ENCODE measurements at places on chromosomes 2 and 18.
A peak's percentile ranks its signal among the peaks of the same experiment; 100 is the strongest.

- DNase-seq: no peak
These were observed 6.7 kb downstream of the SCYGR3 start for GRCh38 chr2:227607941-227608340.

- DNase-seq: peak; percentile 65
These were observed 55.5 kb downstream of the PIGN start for GRCh38 chr18:62131301-62131909.

DNA sequence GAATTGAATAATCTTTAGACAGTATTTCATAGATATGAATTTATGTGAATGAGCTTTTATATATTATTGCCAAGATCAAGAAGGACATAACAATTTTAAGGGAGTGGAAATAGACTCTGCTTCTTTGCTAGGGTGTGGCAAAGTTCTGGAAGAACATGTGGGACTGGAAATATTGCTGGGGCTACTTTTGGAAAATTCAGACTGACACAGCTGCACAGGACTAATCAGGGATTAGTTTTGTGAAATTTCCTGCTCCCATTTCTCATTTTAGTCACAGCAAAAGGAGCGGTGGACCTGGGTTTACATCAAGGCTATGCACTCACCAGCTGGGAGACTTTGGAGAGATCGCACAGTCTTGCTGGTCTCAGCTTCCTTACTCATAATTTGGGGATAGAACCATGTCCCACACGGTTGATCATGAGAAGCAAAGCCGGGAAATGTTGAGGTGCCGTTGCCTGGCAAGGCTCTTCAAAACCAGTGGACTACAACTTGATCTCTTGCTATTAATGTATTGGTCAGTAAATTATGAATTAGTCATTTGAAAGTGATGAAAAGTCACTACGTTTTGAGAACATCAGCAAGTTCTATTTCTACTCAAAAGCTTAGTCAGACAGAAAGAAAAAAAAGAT lies 42.4 kb downstream of the IL1RL2 start:
- no peak for DNase-seq

DNA sequence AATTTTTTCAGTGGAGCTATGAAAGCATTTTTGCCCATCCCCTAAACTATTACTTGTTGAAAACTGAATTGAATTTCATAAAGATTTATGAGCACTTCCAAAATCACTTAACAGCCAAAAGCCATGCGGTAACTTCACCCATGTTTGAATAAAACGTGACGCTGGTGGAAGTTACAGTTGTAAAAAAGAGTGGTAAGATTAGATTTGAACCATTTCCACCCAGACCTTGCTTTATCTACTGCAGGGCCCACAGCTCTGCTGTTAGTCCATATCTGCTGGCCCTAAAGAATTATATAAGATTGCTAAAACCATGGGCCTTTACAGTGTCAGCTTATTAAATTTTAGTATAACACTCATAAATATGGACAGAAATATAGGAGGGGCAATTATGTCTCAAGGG lies 15.5 kb upstream of the ITGA4 start:
- DNase-seq: no peak

- peak; percentile 5 for DNase-seq
These were observed 133.5 kb upstream of the SLC14A2 start for GRCh38 chr18:45481821-45482220.

GRCh38 chr2:225310745-225311144 lies 88.8 kb upstream of the NYAP2 start:
- no peak for DNase-seq

- DNase-seq: no peak
These were observed 46.4 kb upstream of the SPTBN1 start for GRCh38 chr2:54409752-54410151.

- DNase-seq: no peak
These were observed 6.4 kb upstream of the CRYGC start for GRCh38 chr2:208135794-208136715.

- DNase-seq: no peak
These were observed 59.5 kb downstream of the TMEM131 start for GRCh38 chr2:97936199-97936598.

GRCh38 chr18:78625847-78626246 lies 353.8 kb upstream of the SALL3 start:
- no peak for DNase-seq

DNA sequence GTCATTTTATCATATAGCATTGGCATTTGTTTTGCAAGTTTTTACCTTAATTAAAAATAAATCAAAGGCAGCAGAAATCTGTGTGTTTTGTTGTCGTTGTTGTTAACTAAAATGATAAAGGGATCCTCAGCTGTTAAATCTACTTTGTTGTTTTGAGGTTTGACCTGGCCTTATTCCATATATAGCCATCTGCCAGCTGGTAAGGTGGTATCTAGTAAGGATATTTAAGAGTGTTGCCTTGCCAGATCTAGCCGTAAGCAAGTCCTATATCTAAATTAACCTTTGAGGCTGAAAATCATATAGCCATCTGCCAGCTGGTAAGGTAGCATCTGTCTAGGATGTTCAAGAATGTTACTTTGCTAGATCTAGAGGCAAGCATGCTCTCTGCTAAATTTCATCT lies 56.6 kb downstream of the BMPR2 start:
- DNase-seq: no peak

DNA sequence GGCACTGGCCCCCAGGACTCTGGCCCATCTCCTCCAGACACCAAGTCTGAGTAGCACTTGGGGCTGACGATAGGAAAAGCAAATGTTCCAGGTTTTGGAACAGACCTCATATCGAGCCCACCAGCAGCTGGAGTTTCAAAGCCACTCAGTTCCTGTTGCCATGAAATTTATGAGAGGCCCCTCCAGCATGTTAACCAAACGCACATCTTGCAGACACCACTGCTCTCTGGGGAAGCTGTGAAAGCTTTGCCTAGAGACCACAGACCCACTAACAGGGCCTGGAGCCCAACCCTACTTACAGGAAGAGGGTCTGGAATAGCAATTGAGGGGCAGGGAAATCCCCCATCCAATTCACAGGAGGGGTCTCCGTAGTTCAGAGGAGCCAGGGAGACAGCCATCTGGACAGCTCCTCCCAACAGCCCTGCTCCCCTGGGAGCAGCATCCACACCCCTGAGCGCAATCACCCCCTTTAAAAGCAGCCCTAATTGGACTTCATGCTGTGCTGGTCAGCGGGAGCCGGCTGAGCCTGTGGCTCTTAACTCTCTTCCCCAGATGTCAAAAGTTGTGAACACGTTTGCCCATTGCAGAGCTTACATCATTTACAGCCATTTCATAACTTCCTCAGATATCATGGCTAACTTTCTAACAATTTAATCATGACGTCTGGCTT lies 81.3 kb downstream of the TGFA start:
- no peak for DNase-seq

- no peak for DNase-seq
These were observed 33.7 kb downstream of the SLC9A4 start for GRCh38 chr2:102506743-102507142.

DNA sequence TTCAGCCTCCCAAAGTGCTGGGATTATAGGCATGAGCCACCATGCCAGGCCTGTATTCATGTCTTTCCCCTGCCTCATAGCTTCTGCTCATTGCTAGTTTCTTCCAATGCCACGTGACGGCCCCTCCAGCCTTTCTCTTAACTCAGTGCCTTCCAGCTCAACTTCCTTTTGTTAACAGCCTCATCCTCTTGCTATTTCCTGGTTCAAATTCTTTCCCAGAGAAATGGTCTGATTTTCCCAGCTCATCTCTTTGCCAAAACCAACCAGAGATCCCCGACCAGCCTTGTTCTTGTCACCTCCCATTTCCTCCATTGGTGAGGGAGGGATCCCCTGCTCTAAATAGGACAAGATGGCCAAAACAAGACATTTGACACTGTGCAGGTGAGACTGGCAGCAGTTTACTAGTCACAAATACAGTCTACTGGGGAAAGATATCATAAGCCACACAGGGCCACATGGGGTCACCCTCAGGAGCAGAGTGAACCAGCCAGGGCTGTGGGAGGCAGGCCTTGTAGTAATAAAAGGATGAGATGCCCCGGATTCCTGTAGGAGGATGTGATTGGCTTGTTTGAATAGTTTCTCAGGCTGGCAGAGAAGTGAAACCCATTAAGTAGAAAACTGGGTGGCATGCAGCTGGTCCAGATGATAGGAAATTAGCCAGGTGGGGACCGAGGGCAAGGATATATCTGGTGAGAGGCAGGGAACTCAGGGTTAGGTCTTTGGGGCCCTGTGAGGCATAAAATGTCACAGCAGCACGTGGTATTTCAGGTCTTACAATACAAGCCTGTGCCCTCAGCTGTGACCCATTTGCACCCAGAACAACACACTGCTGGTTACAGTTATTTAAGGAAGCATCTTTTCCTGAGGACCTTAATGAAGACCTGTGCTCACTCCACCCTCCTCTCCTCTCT lies 6.4 kb downstream of the CD207 start:
- DNase-seq: no peak

GRCh38 chr2:239318151-239318611 lies 82.6 kb downstream of the HDAC4 start:
- DNase-seq: no peak

DNA sequence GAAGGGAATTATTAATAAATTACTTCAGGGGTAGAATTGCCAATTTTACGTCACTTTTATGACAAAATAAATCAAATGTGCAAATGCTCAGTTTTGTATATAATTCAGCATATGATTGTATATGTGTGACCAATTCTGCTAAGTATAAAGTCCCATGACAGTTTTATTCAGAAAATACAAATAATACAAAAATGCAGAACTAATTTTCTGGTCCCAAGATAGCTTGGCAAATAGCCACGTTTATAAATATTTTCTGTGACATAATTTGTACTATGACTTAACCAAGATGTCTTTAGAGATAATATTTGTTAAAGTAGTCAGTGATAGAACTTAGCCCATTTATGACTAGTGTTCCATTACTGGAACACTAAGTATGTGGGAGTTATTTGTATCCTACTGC lies 24.2 kb upstream of the CAB39 start:
- DNase-seq: no peak

GRCh38 chr2:174031226-174031625 lies 66.1 kb upstream of the SP3 start:
- no peak for DNase-seq

DNA sequence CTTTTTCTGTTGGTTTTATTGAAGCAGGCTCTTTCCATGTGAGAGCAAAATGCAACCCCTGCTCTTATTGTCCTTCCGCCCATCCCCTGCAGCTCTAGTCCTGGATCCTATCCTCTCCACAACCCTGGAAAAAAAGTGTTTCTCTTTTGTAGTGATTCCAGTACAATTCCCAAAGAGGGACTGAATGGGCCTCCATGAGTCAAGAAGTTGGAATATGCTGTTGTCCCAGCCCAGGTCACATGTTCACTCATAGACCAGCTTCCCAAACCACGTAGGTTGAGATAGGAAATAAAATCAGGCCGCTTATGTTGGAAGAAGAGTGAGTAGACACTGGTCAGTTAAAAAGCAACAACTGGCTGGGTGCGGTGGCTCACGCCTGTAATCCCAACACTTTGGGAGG lies 39.4 kb downstream of the CPO start:
- DNase-seq: no peak

- DNase-seq: no peak
These were observed 110.6 kb downstream of the PRELID3A start for GRCh38 chr18:12518326-12518725.

GRCh38 chr2:57448816-57449215 lies 597.8 kb upstream of the VRK2 start:
- no peak for DNase-seq

GRCh38 chr18:23196119-23197007 lies 61.1 kb downstream of the CABLES1 start:
- DNase-seq: no peak

DNA sequence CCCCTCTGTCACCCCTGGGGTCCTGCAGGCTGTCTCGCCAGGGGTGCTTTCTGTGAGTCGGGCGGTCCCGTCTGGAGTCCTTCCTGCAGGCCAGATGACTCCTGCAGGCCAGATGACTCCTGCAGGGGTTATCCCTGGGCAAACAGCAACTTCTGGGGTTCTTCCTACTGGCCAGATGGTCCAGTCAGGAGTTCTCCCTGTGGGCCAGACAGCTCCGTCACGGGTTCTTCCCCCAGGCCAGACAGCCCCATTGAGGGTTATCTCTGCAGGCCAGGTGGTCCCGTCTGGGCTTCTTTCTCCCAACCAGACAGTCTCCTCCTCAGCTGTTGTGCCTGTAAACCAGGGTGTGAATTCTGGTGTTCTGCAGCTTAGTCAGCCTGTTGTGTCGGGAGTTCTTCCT lies 27.6 kb downstream of the ADNP2 start:
- DNase-seq: no peak

DNA sequence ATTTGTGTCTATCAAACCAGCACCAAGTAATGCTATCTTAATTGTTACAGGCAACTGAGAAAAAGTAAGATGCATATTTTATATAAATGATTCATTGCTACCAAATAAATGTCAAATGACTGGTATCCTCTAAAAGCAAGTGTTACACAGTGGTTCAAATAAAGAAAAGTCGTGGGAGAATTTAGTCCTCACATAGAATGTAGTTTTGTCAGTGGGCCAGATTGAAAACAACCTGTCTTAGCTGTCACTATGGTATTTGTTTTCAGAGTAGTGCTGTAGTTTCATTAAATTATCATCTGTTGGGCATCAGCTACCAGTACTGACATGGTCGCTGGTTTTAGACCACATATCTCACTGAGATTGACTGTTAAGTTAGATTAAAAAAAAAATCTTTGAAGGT lies 10.2 kb upstream of the EIF2AK3 start:
- DNase-seq: no peak

DNA sequence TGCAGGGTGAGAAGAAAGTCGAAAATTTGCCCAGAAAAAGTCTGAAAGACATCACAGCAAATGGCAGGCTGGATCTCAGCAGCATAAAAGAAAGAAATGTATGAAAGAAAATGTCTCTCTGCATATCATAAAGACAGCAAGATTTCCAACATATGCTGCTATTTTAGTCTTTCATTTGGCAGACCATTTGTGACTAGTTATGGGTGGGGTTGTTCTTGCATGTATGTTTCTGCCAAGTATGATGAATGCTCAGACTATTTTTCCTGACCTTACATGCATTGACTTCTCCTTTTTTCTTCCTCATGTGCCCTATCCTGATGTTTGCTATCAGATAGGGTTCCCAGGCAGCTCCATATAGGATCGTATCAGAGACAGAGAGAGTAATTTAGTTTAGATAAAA lies 58.5 kb upstream of the PARD3B start:
- no peak for DNase-seq

DNA sequence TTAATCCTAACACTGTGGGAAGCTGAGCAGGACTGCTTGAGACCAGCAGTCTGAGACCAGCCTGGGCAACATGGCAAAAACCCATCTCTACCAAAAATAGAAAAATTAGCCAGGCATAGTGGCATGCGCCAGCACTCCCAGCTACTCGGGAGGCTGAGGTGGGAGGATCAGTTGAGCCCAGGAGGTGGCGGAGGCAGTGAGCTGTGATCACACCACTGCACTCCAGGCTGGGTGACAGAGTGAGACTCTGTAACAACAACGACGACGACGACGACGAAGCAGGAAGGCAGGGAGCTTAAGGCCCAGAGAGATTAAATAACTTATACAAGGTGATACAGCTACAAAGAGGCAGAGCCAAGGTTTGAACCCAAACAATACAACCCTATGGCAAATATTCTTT lies 37.3 kb downstream of the CFAP36 start:
- no peak for DNase-seq

DNA sequence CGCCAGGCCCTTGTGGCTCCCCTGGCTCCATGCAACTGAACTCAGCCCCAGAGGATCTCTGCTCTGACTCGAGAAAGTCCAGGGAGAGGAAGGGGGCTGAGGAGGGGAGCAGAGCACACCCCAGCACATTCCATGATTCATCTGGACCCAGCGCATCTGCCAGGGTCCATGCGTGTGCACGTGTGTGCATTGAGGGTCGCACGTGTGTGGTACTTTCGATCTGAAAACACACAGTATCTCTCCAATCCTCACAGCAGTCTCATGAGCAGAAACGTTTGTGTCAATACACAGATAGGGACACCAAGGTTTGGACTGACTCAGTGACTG lies 146.4 kb upstream of the ID2 start:
- no peak for DNase-seq

GRCh38 chr18:67634631-67635338 lies 118.3 kb upstream of the DSEL start:
- DNase-seq: no peak

All from astrocyte of the spinal cord (primary cell).